NCI-H2171 treated with DMSO at 0.1 percent for 48 hours (cell line): ENCODE measurements at places on chromosomes 5 and 9.

GRCh38 chr5:179054036-179054785, 6.0 kb upstream of the ZNF354C start:
- no peak for DNase-seq

DNA sequence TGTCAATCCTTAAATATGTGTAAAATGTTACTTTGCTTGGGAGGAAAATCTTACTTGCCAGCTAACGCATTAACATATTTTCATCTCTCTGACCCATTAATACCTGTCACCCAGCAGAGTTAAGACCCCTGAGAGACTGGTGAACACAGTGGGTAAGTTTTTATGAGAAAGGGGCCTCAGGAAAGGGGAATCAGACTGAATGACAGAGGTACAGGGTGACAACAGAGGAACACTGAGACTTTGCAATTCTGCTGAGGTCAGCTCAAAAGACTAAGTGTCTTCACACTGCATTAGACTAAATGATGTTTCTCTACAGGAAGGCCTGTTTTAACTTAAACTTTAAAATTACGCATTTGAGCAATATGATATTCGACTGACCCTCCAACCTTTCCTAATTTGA, 223.8 kb downstream of the EFNA5 start:
- DNase-seq = no peak

DNA sequence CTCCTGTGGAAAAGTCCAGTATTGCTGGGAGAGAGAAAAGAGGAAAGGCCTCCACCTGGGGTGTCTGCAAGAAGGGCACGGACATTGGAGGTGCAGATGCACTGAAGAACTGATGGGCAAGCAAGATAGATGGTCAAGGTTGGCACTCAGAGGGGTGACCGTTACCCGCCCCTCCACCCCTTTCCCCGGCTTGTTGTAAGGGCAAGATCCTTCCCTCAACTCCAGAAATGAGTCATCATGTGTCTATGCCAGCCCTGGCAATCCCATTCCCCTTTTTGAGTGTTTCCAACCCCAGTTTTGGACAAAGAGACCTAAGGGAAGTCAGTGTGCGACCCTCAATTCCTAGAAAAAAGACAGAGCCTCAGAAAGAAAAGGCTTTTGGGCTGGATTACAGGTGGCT, 34.9 kb upstream of the ATP6V1G1 start:
- no peak for DNase-seq

DNA sequence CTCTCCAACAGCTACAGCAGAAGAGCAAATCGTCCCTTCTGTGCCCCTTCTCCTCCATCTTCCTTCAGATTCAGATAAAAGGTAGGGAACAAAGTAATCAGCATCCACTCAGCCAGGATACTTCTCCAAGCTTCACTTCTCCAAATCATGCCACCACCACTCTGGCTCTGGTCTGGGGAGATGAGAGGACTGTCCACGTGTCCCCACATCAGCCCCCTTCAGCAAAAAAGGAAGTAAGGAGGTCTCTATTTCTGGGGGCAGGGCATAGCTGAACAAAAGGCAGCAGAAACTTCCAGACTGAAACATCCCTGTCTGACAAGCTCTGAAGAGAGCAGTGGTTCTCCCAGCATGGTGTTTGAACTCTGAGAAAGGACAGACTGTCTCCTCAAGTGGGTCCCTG, 116.9 kb downstream of the C5orf15 start:
- DNase-seq = no peak

- DNase-seq = no peak
Measured at GRCh38 chr9:13719446-13719845, 440.0 kb upstream of the MPDZ start.
